ENCODE measurements at places on chromosomes 11 and 22. TPM values are rescaled to one million over a fixed set of nuclear protein-coding genes. Genes with fewer than 3 reads are reported as not detected.

PGR gene
- 0.04 TPM for polyA plus RNA-seq

SCGB2A2 gene
- polyA plus RNA-seq, result not detected

ADM gene
- 33.9 TPM for polyA plus RNA-seq

RASGRP2 gene
- polyA plus RNA-seq, result 13.0 TPM
